Frontal cortex (tissue), 4 donors: ENCODE measurements at places on chromosomes 13 and 19.

GRCh38 chr13:99332456-99332855 lies 25.3 kb upstream of the GPR183 start:
- no peak for DNase-seq

GRCh38 chr19:15441317-15441716 lies 8.4 kb downstream of the WIZ start:
- DNase-seq: no peak

GRCh38 chr13:74675182-74675581 lies 541.0 kb upstream of the KLF12 start:
- DNase-seq: no peak

DNA sequence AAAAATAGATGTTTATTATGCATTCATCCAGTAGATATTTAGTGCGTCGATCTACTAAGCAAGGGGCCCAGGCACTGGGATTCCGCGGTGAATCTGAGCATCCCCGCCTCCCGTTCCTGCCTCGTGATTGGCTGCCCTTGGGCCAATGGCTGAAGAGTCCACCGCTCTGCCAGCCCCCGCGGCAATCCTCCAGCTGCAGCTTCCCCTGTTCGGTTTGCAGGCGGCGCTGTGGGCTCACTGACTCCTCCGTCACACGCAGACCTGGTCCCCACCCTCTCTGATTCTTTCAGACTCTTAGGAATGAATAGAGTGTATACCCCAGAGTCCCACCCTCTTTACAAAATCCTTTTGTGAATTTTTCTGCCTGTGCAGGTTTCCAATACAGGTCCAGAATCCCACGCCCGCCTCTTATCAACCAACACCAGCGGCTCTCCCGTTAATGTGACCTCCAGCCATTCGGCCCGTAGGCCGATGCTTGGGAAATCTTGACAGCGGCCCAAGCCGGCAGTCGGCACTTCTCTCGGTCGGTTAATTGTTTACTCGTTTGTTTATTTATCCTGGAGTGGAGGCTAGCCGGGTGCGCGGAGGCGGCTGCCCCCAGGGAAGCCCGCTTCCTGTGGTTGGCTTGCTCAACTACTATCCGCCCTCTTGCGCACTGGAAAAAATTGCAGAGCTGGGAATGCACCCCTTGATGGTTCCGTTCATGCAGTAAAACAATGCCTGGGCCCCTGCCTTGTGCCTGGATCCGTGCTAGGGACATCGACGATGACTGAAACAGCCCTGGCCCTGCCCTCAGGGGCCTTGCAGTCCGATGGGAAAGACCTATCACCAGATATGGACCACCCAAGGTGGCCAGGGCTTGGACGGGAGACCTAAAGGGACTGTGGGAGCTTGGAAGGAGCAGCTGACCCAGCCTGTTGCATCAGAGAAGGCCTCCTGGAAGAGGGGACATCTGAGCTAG lies 4.5 kb upstream of the ARHGAP35 start:
- DNase-seq: peak; percentile 94

GRCh38 chr13:30156270-30156669 lies 151.1 kb downstream of the KATNAL1 start:
- no peak for DNase-seq

DNA sequence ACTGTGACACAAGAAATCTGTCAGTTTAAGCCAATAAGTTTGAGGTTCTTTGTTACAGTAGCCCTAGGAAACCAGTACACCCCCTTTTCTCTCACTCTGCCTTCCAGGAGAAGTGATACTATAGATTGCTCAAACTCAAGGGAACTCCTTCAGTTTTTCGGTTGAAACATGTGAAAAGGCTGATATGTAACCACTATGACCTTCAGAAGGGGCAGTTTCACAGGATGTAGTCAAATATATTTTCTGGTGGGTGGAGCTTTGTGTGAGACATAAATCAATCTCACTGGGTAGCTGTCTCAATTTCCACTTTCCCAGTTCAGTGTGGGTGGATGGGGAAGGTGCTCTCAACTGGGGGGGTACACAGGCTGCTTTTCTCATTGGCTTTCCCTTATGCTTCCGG lies 41.7 kb downstream of the HTR2A start:
- DNase-seq: no peak

DNA sequence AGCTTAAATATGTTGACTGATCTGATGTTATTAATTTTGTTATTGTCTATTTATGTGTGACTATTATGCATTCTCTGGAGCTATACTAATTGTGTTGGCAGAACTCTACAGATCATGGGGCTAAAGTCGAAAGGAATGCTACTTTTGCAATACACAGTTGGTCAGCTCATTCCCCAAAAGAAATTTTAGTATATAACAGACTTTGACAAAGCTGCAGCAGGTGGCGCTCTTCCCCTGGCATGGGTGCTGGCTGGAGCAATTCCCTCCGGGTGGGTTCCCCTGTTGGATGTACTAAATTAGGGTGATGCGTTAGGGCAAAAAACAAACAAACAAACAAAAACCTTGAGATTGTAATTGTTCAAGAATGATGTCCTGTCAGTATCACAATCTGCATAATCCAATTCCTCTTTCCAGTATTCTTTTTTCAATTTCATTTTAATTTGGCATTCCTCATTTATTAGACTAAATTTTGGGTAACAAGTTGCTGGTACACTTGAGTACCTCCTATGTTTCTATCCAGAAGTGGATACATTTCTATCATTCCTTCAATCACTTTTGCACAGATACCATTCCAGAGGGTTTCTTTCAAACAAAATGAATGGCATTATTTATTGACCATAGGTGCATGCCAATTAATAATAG lies 322.8 kb upstream of the EDNRB start:
- no peak for DNase-seq
